ENCODE measurements at places on chromosomes 1 and 21.

GRCh38 chr1:68363339-68363738, 86.4 kb downstream of the RPE65 start:
- no peak for DNase-seq

- no peak for DNase-seq
Observed at GRCh38 chr21:41725421-41726031, 41.3 kb downstream of the RIPK4 start.

DNA sequence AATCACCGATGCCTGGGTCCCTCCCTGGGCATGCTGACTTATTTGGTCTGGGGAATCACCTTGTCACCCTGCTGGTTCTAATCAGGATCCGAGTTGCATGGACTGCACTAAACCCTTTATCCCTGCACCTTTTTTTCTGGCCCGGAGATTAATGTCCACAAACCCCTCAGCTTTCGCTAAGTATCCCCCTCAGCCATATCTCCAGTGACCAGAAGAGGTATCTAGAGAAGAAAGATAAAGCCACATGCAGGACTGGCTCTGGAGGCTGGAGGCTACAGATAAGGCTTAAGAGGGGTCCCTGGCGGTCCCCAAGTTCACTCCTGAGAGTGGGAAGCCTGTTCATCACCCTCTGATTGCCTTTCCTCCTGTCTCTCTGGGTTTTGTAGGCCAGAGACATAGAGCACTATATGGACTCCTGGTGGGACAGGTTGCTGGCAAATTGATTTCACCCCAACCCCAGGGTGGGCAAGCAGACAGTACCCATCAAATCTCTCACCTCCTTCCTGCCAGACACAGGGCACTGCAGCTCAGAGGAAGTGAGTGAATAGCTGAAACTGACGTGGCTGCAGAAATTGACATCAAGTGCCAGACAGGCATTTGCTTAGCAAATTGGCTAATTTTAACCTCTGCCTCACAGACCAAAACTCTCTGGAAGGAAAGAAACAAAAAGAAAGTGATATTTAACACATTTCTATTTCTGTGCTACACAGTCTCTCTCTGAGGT, 38.8 kb downstream of the HMGB4 start:
- DNase-seq: no peak

GRCh38 chr1:21280482-21280881, 9.8 kb downstream of the ECE1 start:
- DNase-seq: no peak

- no peak for DNase-seq
Observed at GRCh38 chr1:86382878-86383277, 13.2 kb downstream of the ODF2L start.

- DNase-seq: no peak
Observed at GRCh38 chr1:173832748-173833147, 8.1 kb upstream of the CENPL start.

- no peak for DNase-seq
Observed at GRCh38 chr1:235821361-235821981, 45.2 kb downstream of the LYST start.

DNA sequence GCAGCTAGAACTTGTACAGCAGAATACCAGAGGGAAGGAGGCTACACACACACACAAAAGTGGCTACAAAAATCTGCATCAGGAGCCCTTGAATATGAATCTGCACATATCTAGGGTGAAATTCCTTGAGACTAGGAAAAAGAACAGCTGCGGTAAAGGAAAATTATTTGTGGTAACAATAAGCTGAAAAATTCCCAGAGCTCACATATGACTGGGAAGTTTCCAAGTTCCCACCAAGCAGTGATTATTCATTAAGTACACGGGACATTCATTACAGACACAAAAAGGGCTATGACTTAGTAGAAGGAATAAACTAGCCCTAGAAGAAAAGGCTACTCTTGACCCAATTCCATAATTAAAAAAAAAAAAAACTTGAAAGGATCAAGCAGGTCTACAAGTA, 149.5 kb upstream of the BACE2 start:
- no peak for DNase-seq

- DNase-seq: no peak
Observed at GRCh38 chr1:8121261-8122159, 95.4 kb upstream of the ERRFI1 start.

DNA sequence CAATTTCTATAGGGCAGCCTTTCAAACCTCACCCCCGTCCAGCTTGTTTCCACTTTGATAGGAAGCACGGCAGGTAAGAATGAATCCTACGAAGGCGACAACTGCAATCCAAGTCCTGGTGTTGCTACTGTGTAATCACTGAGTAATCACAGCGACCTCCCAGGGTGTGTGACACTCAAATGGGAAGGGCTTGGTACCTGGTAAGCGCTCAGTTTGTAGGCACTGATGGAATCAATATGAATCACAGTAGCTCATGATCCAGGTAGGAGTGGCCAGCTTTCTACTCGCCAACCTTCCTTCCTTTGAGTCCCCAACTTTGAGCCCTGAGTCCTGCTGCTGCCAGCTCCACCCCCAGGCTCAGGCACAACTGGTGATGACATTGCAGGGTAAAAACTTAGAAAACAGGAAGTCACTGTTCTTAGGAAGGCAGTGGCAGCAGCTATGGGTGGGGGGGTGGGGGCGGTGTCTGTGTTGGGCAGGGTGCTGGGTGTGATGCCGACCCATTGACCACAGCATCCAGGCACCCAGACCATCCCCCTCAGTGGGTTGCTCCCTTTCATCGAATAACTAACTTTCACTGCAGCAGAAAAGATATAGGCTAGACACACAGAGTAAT, 70.7 kb downstream of the CD247 start:
- peak; percentile 39 for DNase-seq

DNA sequence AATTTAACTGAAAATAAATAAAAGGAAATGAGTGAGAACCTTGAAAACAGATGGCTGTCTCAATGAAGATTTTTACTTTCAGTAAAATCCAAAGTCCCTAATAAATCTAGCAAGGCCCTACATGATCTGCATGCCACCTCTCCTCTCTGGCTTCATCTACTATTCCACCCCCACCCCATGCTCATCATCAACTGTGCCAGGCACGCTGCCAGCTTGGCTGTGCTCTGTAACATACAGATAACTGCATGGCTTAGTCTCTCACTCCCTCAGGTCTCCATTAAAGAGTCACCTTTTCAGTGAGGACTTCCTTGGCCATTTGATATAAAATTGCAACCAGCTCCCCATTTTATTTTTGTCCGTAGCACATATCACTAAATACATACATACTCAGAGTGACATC, 26.7 kb downstream of the RGSL1 start:
- DNase-seq: no peak

GRCh38 chr1:11693024-11693590, 1.6 kb downstream of the DRAXIN start:
- no peak for DNase-seq
